ENCODE measurements at places on chromosomes 11 and 22.

GRCh38 chr22:30294066-30294465 is 4.8 kb upstream of the CASTOR1 start:
- no peak for DNase-seq

- DNase-seq: no peak
These were observed 97.2 kb upstream of the BLID start for GRCh38 chr11:122213171-122213570.

DNA sequence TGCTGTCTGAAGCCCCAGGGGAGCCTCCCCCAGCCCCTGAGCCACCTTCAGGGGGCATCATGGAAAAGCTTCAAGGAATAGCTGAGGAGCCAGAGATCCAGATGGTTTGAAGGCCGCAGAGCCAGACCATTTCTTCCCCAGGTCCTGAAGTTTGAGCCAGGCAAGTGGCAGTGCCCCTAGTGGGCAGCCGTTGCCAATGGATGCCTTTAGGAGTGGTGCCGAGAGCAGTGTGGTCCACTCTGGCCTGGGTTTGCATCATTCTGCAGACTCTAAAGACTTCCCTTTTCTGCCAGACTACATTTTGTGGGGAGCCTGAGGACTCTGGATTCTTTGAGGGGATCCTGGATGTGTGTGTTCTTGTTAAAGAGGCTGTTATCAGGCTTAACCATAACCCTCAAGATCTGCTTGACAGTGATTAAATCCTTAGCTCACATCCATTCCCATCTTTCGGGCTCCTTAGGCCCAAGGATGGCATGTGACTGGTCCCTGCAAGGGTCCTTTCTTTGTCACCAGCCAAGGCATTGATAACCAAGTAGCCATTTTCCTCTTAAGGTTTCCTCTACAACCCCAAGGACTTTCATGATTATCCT is 13.1 kb downstream of the HINFP start:
- no peak for DNase-seq

DNA sequence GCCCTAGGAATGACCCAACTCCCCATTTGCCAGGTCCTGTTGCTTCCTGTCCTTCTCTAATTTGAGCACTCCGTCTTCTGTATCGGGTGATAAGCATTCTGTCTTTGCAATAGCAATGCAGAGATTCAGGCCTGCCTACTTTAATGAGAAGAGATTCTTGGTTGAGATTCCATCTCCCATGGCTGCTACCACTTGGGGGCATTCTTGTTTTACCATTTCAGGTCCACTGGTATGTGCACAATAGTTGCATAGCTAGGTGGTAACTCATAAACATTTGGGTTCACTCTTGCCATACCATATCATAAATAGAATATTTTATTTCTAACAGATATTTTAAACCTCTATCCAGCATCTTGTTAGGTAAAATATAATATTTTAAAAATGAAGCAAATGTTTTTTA is 34.4 kb upstream of the CALCB start:
- peak; percentile 9 for DNase-seq

GRCh38 chr11:119491753-119492510 is 69.0 kb upstream of the THY1 start:
- no peak for DNase-seq

- DNase-seq: no peak
These were observed 40.8 kb upstream of the TLCD5 start for GRCh38 chr11:120284272-120284671.

DNA sequence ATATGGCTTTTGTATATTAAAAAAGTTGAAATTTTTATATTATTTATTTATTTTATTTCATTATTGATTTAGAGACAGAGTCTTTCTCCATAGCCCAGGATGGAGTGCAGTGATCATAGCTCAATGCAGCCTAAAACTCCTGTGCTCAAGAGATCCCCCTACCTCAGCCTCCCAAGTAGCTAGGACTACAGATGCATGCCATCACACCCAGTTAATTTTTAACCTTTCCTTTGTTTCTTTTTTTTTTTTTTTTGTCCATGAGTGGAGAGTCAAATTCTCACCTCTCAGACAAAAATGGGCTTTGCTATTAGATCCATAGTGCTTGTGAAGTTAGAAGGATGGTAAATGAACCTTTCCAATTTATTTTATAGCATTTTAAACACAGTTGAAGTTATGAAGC is 182.5 kb downstream of the SOX6 start:
- DNase-seq: no peak

DNA sequence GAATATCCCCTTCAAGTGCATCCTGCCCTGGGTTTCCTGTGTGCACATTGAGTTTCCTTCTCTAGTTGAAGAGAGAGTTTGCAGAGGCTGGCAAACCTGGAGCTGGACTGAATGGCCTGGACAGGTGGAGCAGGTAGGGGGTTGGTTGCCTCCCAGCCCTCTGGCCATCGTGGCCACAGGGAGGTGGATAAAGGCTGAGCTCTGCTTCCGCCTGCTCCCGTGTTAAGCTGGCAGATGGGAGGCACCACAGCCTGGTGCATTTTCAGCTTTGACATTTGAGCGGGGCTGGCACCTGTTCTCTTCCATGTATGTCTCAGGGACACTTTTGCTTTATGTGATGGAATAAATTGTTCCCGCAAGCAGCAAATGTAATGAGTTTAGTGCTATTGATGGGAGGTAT is 11.1 kb downstream of the MICAL2 start:
- DNase-seq: no peak

DNA sequence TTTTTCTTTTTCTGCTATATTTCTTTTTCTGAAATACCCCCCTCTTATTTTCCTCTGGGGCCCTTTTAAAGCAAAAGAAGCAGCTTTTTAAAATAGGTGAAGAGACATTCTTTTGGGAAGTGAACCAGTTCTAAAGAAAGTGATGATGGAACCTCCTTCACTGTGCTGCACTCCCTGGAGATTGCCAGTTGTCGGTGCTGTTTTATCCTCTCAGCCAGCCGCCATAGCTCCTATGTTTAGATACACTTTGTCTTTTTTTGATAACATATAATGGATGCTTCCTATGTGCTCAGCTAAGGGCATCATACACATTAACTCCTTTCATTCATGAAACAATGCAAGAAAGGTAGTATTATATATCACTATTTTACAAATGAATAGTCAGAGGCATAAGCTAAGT is 14.0 kb downstream of the CFAP300 start:
- no peak for DNase-seq

DNA sequence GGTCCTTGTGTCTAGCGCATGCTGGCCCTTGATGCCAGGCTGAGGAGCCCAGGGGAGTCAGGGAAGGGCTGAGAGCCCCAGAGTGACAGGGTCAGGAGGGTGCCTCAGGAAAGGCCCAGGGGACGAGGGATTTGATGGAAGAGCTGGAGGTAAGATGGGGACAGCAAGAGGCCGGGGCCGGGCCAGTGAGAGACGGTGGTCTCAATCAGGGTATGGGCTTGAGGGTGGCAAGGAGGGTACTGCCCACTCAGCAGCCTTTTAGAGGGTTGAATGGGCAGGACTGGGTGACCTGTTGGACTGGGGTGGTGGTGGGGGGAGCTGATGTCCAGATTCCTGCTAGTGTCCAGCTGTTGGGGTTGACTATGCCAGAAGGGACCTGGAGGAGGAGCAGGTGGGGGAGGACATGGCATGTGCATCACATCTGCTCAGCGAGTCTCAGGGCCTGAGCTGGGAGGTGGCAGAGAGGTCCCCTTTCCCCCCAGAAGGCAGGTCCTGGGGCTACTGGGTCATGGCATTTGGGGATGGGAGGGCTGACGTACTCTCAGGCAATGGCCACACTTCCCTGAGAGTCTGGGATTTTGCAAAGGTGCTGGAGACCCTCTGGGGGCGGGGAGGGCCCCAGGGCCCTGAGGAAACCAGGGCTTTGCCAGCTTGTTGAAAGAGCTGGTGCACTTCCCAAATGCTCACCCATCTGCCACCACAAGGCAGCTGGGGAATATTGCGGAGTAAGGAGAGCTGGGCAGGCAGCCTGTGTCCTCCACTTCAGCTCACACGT is 18.4 kb downstream of the MYO7A start:
- no peak for DNase-seq

GRCh38 chr11:90218606-90219005 is 4.2 kb downstream of the CHORDC1 start:
- DNase-seq: peak; percentile 11

- DNase-seq: no peak
These were observed 62.7 kb upstream of the HORMAD2 start for GRCh38 chr22:30017375-30018223.

DNA sequence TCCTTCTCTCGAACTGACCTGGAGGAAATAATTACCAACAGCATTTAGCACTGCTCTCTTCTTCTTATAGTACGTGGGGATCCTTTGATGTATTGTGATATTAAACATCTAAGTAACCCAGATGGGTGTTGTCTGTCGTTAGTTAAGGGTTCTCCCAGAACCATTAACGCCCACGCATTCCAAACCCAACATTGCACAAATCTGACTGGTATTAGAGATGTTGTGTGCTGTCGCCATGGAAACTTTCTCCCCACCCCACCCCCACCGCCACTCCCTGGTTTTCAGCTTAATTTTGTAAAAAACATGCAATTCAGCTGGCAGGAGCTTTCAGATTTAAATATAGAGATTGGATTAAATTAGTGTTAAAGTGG is 1495.2 kb downstream of the TBC1D22A start:
- no peak for DNase-seq

DNA sequence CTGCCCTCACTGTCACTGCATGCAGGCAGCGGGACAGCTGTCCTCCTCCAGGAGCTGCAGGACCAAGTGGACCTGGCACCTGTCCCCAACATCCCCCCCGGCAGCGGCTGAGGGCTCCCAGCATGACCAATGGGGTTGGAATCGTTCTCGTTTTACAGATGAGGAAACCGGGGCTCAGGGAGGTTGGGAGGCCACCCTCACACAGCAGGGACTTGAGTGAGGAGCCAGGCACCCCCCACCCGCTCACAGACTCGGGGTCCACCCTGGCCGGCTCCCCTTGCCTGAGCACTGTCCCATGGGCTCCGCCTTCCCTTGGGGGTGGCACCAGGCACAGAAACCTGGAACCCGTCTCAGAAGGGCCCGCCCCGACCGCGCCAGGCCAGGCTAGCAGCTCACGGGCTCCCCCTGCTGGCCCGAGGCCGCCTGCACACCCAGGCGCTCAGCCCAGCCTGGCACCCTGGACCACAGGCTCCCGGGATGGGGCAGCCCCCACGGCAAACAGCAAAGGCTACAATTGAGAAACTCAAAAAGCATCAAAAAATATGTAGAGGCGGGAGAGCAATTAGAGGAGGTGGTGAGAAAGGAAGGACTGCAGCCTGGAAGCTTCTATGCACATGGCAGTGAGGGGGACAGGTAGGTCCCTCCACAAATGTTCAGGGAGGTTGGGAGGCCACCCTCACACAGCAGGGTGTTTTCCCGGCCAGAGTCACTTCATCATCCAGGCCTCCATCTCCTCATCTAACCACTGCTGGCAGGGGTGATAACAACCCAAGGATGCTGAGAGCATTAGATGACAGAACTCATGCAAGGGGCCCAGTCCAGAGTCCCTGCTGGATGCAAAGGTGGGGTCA is 12.8 kb downstream of the MACROD1 start:
- peak; percentile 78 for DNase-seq

GRCh38 chr11:67301951-67302516 is 1.3 kb upstream of the SSH3 start:
- peak; percentile 3 for DNase-seq

GRCh38 chr22:44645531-44645930 is 56.5 kb upstream of the PRR5 start:
- no peak for DNase-seq

- DNase-seq: no peak
These were observed 2.1 kb upstream of the SHANK3 start for GRCh38 chr22:50670513-50670912.

DNA sequence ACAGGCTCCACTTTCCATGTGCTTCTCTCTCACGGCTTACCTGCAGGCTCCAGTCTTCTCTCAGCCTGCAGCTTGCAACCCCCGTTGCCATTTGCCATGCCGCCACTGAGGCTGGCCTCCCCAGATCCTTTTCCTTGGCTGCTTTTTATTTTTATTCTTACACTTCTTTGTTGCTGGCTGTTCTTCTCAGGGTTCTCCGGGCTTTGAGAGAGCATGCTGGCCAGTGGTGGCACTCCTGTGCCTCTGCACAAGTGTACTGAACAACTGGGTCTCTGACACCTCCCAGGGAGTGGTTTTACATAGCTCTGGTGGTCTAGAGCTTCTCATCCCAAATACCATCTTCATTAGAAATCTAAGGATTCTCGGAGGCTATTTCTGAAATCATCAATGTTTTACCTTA is 241.7 kb upstream of the MTNR1B start:
- no peak for DNase-seq

GRCh38 chr11:40228662-40229061 is 1230.8 kb downstream of the LRRC4C start:
- no peak for DNase-seq

DNA sequence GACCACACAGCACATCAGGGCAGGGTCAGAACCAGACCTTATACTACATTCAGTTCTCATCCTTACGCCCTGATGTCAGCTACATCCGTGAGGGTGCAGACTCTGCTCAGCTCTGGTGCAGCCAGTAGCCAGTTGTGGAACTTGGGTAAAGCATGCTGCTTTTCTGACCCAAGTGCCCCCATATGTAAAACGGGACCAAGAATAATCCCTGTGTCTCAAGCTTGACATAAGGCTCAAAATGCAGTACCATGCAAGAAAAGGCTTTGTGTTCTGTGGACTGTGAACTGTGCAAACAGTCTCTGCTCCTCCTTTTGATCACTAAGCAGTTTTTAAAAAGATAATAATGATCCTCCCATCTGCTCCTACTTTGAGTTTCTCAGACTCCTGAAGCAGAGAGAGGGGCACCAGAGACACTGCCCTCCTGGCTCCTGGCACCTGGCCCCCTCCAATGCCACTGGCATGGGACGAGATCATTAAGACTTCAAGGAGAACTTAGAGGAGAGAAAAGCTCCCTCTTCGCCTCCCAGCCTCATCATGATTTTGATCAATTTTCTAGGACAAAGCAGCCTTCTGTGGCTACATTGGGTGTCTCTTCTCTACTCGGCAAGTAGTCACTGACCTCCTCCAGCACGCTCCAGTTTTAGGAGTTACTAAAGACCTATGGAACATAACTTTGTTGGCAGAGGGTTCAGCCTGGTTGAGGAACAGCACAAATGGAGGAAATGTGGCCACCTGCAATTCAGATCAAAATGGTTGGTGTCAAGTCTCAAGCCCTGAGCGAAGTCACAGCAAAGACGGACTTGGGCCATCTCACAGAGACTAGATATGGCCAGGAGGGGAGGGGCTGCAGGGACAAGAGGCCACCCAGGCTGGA is 23.9 kb downstream of the IL10RA start:
- no peak for DNase-seq

DNA sequence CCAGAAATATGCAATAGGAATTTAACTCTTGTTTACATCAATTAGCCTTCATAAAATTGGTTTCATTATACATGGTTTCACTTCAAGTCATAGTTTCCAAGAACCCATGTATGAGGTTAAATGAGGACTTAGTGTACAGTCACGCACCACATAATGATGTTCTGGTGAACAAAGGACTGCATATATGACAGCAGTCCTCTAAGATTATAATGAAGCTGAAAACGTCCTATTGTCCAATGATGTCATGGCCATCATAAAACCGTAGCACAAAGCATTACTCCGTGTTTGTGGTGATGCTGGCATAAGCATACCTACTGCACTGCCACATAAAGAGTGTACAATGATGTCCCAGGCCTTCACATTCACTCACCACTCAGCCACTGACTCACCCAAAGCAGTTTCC is 31.1 kb downstream of the SMCO4 start:
- peak; percentile 15 for DNase-seq
